ENCODE measurements at places on chromosomes 2 and 18.

DNA sequence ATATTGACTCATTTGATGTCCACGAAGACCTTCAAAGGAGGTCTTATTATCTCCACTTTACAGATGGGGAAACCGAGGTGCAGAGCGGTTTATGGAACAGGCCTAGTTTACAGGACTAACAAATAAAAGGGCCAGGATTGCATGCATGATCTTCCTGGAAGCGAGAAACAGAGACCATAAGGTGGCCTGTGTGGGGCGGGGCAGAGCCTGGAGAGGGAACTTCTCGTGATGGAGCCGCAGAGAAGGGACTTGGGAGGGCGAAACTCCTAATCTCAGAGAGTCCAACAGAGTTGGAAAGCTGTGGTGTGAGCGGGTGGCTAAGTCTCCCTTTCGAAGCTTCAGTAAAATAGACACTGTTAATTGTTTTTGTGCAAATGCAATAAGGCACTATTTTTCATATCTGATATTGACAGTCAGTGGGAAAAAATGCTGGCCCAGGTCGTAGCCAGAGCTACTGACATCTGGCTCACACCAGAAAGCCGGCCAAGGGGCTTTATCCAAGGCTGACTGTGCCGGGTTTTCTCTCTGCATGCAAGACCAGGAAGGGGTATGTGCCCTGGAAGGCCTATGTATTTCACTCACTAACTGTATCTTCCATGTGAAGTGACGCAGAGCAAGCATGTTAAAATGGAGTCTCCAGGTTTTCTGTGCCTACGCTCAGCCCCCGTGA lies 4.5 kb downstream of the INPP5D start:
- no peak for DNase-seq

GRCh38 chr2:60998628-60999545 lies 18.6 kb upstream of the PEX13 start:
- no peak for DNase-seq

DNA sequence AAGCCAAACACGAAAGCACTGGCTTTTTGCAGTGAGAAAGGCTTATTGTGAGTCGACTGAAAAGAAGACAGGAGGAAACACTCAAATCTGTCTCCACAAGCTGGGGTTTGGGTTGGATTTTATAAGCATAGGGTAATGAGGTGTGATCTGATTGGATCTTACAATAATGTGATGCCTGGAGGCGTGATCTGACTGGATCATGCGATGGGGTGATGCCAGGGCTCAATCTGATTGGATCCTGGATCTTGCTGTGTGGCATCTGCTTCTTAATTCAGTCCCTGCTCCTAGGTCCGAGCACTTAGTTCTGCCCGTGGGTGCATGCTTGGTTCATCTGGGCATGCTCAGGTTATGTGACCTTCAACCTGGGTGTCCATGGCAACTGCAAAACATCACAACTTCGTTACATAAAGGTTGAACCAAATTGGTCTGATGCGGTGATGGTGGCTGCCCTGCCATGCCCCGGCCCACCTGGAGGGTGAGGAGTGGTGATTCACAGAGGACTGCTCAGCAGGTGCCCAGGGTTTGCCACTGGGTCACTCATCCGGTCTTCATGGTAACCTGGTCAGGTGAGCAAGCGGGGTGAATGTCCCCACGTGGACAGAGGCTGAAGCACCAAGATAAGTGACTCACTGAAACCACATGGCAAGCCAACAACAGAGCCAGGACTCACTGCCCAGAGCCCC lies 111.0 kb downstream of the KCNF1 start:
- DNase-seq = no peak

GRCh38 chr2:10389573-10389972 lies 58.6 kb downstream of the ODC1 start:
- DNase-seq = no peak

- DNase-seq = no peak
Measured at GRCh38 chr18:59547581-59548182, 149.5 kb downstream of the CCBE1 start.

DNA sequence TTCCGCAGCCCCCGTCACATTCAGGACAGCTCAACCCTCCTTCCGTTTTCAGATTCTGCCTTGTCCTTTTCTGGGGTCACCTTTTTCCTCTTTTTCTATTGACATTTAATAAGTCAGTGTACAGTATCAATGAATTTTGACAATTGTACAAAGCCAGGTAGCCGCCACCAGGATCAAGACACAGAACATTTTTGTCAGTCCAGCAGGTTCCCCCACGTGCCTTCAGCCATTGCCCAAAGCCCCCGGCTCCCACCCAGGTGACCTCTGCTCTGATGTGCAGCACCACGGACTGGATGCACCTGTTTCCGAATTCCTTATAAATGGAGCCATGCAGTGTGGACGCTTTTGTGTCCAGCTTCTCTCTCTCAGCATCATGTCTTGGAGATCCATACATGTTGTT lies 30.0 kb downstream of the CROCC2 start:
- DNase-seq = no peak

GRCh38 chr2:39803839-39804238 lies 24.8 kb upstream of the THUMPD2 start:
- no peak for DNase-seq

All from activated CD4-positive, alpha-beta T cell treated with anti-CD3 and anti-CD28 coated beads for 1 hour (primary cell).